ENCODE measurements at places on chromosomes 12 and 14.

DNA sequence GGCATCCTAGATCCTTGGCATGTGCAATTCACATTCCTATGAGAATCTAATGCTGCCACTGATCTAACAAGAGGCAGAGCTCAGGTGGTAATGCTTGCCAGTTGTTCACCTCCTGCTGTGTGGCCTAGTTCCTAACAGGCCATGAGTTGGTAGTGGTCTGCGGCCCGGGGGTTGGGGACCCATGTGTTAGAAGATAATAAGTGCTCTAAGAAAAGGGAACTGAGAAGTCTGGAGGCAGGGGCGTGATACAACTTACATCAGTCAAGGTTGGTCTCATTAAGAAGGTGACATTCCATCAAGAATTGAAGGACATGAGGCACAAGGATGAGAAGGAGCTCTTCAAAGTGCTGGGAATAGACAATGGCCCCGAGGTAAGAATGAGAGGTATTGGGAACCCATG is 49.3 kb downstream of the OVCH1 start:
- DNase-seq, result no peak

GRCh38 chr12:11055306-11055705 is 6.8 kb downstream of the TAS2R46 start:
- DNase-seq, result no peak

DNA sequence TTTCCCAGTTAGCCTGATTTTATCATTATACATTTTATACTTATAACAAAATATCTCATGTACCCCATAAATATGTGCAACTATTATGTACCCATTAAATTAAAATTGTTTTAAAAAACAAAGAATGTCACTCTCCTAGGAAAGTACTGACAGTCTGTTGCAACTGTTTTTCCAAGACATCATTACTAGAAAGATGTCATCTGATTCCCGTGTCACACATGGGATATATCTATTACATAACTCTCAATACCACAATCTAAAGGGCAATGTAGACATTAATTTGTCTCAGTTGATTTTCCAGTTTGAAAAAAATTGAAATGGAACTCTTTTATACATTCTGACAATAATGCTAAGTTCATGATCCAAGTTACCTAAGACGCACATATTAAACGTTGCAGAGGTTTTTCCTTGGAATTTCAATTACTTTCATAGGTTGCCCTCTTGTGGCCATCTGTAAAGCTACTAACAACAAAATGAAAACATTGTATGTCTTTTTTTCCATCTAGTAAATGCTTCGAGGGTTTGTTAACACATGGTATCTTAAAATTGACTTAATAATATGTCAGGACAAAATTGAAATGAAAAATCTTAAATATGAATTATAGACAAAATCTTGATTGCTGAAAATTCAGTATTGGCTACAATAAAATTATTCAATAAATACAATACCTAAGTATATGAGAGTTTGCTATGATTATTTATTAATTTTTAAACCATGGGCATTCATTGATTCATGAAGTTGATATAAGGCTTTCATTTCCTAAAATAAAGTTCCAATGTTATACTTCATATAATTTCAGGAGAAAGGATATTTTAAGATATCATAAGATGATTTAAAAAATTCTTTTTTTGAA is 131.6 kb downstream of the PPFIA2 start:
- DNase-seq, result no peak

DNA sequence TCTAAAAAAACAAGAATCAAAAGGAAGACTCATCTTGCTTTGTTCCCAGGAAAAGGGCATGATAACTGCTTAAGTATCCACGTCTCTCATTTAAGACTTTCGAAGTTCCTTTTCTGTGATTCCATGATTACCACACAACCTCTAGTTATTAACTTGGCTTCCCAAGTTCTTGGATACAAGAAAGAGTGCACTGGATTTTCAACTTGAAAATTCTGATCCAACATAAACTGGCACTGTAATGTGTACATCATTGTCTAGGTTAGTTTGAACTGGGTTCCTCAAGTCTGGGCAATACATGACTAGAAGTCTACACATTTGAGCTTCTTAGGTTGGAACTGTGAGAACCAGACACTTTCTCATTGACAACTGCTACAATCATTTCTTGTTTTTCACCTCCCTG is 1.6 kb downstream of the KLHL28 start:
- DNase-seq, result peak; percentile 16

- no peak for DNase-seq
These were observed 331.9 kb downstream of the BTG1 start for GRCh38 chr12:91813701-91814100.

DNA sequence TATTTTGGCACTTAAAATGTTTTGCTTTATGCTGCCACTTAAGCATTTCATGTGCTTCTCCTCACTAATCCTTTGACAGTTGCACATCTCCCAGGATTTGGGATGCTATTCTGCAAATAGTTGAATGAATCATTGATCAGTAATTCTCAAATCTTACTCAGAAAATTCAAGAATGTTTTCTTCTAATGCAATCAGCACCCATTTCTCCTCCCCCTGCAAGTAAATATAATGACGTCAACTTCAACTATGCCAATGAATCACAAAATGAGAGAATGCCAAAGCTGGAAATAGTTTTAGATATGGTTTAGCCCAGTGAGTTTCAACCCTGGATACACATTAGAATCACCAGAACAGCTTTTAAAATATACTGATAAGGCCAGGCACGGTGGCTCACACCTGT is 2.1 kb upstream of the BLOC1S1 start:
- no peak for DNase-seq

- no peak for DNase-seq
These were observed 5.8 kb downstream of the RAB21 start for GRCh38 chr12:71760471-71760870.

GRCh38 chr14:78319887-78320635 is 149.9 kb downstream of the NRXN3 start:
- peak; percentile 90 for DNase-seq

- DNase-seq, result no peak
These were observed 9.8 kb upstream of the FERMT2 start for GRCh38 chr14:52960627-52961026.

DNA sequence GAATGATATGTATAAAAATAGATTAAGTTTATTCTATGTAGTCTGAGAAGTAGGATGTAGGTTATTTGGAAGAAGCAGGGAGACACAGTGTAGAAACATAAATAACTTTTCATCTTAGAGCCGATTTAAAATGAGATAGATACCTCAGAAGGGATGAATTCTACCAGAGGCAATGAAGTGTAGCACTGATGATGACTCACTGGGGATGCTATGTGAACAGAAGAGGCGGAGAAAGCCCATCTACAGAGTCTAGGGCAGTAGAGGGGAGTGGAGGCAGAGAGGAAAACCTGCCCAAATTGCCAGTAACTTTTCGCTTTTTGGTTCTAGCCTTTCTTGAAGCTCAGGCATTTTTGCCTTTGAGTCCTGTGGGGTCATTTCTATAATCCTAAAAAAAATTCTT is 451.8 kb downstream of the ATP23 start:
- DNase-seq, result no peak

GRCh38 chr12:64825143-64826021 is 935 bp downstream of the TBC1D30 start:
- DNase-seq, result no peak

DNA sequence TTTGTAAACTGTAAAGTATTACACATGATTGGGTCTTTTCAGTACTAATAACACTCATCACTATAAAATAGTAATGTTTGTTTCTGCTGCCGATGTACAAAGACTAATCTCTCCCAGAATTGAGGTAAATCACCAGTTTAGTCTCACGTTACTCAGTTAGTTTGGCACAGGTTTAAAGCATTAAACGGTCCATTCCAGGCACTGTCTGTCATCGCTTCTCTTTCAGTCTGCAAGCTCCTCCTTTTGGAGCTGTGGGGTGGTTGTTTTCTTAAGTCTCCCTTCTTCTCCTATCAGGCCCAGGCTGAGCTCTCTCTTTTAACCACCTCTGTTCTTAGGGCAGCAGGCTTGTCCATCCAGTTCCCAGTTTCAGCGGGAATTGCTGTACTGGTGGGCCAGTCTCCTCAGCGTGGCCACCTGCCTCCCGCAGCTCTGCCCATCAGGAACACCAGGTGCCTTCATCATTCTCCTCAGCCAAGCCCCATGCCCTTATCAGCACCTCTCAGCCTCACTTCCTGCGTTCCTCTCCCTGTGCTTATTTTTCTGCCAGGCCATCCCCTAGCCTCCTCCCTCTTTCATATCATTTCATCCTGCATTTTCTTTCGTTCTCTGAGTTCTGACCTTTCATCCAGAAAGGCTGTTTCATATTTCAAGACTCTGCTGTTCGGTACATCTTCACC is 149.0 kb downstream of the TGFB3 start:
- peak; percentile 49 for DNase-seq

- DNase-seq, result no peak
These were observed 15.6 kb downstream of the ZNF10 start for GRCh38 chr12:133145981-133146380.

DNA sequence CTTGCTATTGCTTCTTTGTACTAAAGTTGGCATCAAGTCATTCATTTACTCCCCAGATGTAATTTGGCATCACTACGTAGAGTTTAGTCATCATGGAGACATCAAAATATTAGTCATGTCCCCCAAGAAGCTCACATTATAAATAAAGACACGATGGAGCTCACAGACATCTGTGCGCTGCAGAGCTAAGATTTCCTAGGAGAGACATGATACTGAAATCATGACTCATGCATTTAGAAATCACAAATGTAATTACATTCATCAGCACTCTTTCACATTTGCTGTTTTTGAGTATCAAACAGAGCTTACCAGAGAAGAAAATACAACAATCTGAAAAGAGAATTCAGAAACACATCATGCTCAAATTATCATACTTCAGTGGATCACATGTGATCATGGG is 169.8 kb downstream of the LRIG3 start:
- no peak for DNase-seq

GRCh38 chr14:61227884-61228591 is 53.1 kb downstream of the TMEM30B start:
- no peak for DNase-seq

DNA sequence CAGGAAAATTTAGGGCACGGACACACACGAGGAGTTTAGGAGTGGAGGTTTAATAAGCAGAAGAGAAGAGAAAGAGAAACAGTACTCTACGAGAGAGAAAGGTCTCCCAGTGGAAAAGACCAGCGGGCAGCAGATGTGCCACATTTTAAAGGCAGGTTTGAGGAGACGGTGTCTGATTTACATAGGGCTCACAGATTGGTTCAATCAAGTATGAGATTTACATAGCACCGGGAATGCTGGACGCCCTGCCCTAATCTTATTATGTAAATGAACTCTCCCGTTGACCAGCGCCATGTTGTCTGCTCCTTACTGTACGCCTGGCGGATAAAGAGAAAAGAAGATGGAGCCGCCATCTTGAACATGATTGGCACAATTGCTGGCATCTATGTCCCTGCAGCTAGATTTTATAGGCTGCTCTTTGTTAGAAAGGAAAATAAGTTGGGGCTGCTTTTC is 17.9 kb downstream of the NFKBIA start:
- no peak for DNase-seq

DNA sequence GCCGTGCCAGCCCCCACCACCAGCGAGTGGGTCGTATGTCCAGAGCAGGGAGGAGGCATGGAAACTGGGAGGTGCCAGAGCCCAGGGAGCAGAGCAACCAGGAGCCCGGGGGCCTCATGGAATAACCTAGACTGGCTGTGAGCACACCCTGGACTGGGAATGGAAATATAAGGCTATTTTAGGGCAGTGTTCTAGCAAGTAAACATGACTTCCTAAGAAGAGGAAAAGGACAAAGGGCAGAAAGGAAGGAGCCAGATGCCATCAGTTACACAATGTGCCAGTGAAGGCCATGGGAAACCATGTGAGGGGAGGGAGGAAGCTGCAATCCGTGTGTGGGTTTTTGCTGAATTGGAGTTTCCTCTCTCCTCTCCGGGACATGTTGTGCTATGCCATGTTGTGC is 18.7 kb upstream of the CPM start:
- DNase-seq, result no peak

GRCh38 chr12:100824476-100824875 is 29.9 kb downstream of the ANO4 start:
- DNase-seq, result no peak

- no peak for DNase-seq
These were observed 15.6 kb upstream of the CALM1 start for GRCh38 chr14:90381011-90381786.

- DNase-seq, result no peak
These were observed 10.7 kb upstream of the PPFIBP1 start for GRCh38 chr12:27513155-27513824.

- no peak for DNase-seq
These were observed 69.5 kb upstream of the DIO3 start for GRCh38 chr14:101491841-101492240.

GRCh38 chr12:130253866-130254265 is 83.8 kb upstream of the PIWIL1 start:
- DNase-seq, result no peak

- no peak for DNase-seq
These were observed 57.8 kb upstream of the FSCB start for GRCh38 chr14:44564908-44565307.

GRCh38 chr14:51730098-51730497 is 78.4 kb downstream of the FRMD6 start:
- no peak for DNase-seq

- no peak for DNase-seq
These were observed 48.1 kb upstream of the PZP start for GRCh38 chr12:9256341-9256740.

DNA sequence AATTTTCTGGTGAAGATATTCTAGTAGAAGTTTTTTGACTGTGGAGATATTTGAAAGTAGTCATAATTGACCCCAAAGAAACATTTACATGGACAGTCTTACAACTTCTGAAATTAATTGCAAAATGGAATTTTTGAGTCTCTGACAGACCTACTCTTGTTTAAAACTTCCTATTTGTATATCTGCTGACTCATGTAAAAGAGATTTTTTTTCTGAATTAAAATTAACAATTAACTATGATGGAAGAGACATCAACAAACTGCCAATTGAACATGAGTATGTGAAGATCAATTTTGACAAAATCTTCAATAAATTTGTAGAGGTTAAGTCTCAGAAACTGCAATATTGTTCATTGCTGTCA is 108.5 kb upstream of the MAX start:
- DNase-seq, result no peak

DNA sequence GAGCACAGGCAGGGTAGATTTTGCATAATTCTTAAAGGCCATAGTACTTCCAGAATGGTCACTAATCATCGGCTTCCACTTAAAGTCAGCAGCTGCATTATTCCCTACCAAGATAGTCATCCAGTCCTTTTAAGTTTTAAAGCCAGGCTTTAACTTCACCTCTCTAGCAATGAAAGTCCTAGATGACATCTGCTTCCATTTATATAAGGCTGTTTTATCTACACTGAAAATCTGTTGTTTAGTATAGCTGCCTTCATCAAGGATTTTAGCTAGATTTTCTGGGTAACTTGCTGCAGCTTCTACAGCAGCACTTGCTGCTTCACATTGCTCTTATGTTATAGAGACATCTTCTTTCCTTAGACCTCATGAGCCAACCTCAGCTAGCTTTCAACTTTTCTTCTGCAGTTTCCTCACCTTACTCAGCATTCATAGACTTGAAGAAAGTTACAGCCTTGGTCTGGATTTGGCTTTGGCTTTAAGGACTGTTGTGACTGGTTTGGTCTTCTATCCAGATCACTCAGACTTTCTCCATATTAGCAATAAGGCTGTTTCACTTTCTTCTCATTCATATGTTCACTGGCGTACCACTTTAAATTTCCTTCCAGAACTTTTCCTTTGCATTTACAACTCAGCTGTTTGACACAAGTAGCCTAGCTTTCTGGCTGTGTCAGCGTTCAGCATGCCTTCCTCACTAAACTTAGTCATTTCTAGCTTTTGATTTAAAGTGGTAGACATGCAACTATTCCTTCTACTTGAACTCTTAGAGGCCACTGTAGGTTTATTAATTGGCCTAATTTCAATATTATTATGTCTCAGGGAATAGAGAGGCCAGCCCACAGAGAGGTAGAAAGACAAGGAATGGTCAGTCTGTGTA is 209.9 kb upstream of the GARIN2 start:
- no peak for DNase-seq
